ENCODE measurements at places on chromosomes 12 and 14. TPM values are rescaled to one million over a fixed set of nuclear protein-coding genes. Genes with fewer than 3 reads are reported as not detected.

DNA sequence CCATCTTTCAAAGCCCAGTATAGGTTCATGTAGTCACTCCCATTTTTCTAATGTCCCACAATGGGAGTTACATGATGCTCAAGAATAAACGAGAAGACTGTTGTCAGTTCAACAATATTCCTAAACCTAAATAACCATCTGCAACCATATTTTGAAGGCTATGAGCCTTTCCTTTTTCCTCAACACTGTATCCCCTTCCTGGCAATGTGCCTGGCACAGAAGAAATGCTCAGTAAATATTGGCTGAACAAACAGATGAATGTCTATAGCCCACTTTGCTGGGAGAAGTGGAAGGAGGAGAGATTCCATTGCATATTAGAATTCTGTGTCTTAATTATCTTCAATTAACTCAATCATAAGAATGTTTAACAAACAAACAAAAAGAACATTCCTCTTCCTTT is 6.1 kb downstream of the ARMH4 start:
- H3K4me1 ChIP-seq: peaks cover 2% of the 10 kb centered on the region
- H3K4me3 ChIP-seq: no peak overlapping the region

GRCh38 chr12:6752167-6752920 is 597 bp downstream of the MLF2 start:
- peaks cover 29% of the 10 kb centered on the region for H3K36me3 ChIP-seq
- H3K27me3 ChIP-seq: no peaks in the 10 kb centered on the region
- DNase-seq: peak; percentile 39
- H3K27ac ChIP-seq: peak overlapping the region; percentile 98
- peak overlapping the region; percentile 89 for H3K4me3 ChIP-seq

DNA sequence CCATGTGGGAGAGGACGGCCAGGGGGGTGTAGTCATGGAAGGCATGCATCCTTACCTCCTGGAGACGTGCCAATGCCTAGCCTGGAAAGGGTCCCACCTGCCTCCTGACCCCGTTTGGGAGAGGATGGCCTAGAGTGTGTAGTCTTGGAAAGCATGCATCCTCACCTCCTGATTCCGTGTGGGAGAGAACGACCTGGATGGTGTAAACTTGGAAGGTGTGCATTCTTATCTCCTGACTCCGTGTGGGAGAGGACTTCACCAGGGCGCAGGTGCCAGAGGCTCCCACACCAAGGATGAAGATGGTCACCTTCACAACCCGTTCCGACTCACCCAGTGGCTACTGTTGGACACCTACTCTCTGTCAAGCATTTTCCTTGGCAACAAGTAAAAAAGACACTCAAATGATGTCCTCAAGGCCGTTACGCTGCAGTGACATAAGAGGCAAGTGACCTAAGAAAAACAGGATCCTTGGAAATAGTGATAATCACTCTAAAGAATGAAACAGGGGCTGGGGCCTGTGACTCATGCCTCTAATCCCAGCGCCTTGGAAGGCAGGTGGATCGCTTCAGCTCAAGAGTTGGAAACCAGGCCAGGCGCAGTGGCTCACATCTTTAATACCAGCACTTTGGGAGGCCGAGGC is 37.5 kb upstream of the FZD10 start:
- H3K4me1 ChIP-seq: no peaks in the 10 kb centered on the region
- H3K4me3 ChIP-seq: no peak overlapping the region
- H3K27ac ChIP-seq: no peak overlapping the region
- H3K36me3 ChIP-seq: no peaks in the 10 kb centered on the region
- no peak for DNase-seq

- H3K27ac ChIP-seq: no peak overlapping the region
- no peak overlapping the region for H3K4me3 ChIP-seq
- H3K27me3 ChIP-seq: no peaks in the 10 kb centered on the region
- no peak for DNase-seq
- H3K4me1 ChIP-seq: peaks cover 16% of the 10 kb centered on the region
These were observed 35.7 kb downstream of the RAD9B start for GRCh38 chr12:110537605-110538409.

GRCh38 chr12:6457220-6457945 is 5.5 kb downstream of the TAPBPL start:
- no peak overlapping the region for H3K4me3 ChIP-seq
- H3K36me3 ChIP-seq: peaks cover 85% of the 10 kb centered on the region
- DNase-seq: no peak
- H3K4me1 ChIP-seq: peaks cover 80% of the 10 kb centered on the region
- H3K27me3 ChIP-seq: no peaks in the 10 kb centered on the region

- no peak overlapping the region for H3K27ac ChIP-seq
- no peak for DNase-seq
- H3K36me3 ChIP-seq: no peaks in the 10 kb centered on the region
- no peak overlapping the region for H3K4me3 ChIP-seq
These were observed 122.7 kb downstream of the PAPOLA start for GRCh38 chr14:96624661-96625425.

DNA sequence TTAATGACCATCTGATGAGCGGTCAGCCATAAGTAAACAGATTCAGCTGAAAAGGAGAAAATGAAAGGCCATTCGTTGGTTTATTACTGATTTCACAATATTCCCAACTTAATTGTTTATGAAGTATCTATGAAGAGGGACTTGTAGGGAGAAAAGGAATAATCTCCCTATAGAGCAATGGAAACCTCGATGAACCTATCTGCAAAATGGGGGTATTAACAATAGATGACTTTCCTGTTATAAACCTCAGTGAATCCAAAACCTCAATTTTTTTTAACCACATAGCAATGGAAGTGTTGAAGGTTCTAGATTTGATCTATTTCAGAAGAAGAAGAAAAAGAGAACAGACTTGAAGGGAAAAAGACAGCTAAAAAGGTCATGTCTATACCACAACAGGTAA is 2.0 kb downstream of the WIF1 start:
- no peak for DNase-seq
- no peak overlapping the region for H3K4me3 ChIP-seq
- H3K27ac ChIP-seq: no peak overlapping the region
- H3K36me3 ChIP-seq: no peaks in the 10 kb centered on the region
- H3K4me1 ChIP-seq: peaks cover 3% of the 10 kb centered on the region
- peaks cover 46% of the 10 kb centered on the region for H3K27me3 ChIP-seq

DNA sequence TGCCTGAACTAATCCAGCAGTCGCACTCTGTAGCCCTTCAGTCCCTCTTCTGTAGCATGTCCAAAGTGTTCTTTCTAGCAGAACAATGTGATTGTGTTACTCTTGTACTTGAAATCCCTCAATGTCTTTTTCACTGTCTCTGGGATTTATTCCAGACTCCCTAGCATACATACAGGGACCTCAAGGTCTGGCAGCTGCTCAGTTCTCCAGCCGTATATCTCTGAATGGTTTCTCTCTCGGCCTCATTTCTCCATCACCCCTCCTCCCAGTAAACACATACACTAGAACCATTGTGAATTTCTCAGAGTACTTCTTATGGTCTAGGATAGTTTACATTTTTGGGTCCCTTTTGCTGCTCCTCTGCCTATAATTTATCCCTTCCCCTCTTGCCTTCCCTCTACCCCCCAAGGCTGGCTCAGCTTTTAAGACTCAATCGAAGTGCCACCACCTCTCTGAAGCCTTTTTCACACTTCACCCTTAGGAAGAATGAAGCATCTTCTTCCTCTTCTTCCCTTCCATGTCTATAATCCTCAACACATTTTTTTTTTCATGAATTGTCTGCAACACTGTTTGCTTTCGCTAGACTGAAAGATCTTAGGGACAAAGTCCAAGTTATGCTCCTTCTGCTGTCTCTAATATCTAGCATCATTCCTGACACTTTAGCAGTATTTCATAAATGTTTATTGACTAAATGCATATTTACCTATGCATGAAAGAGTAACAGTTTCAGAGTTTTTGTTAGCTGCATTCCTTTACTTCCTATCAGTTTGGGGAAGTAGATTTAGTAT is 446.1 kb downstream of the ZFP36L1 start:
- H3K4me3 ChIP-seq: no peak overlapping the region
- H3K27ac ChIP-seq: no peak overlapping the region
- H3K27me3 ChIP-seq: no peaks in the 10 kb centered on the region
- H3K4me1 ChIP-seq: peaks cover 8% of the 10 kb centered on the region

GRCh38 chr12:6951551-6952120 is 480 bp downstream of the PTPN6 start:
- H3K27ac ChIP-seq: peak overlapping the region; percentile 98
- peaks cover 64% of the 10 kb centered on the region for H3K4me1 ChIP-seq
- no peaks in the 10 kb centered on the region for H3K27me3 ChIP-seq
- H3K4me3 ChIP-seq: peak overlapping the region; percentile 100

- peaks cover 33% of the 10 kb centered on the region for H3K36me3 ChIP-seq
- no peak overlapping the region for H3K4me3 ChIP-seq
- H3K4me1 ChIP-seq: peaks cover 40% of the 10 kb centered on the region
- H3K27me3 ChIP-seq: peaks cover 10% of the 10 kb centered on the region
These were observed 71.4 kb upstream of the PARP11 start for GRCh38 chr12:3944620-3945019.

HOTAIR gene
- not detected for total RNA-seq

KRT1 gene
- total RNA-seq: 0.33 TPM

BDKRB2 gene
- total RNA-seq: not detected

RPL36AL gene
- 262 TPM for total RNA-seq

TMEM229B gene
- 24.3 TPM for total RNA-seq

LAG3 gene
- 12.0 TPM for total RNA-seq

BMP4 gene
- 0.64 TPM for total RNA-seq

ESRRB gene
- total RNA-seq: 0.22 TPM

MANSC4 gene
- total RNA-seq: not detected

SIX6 gene
- not detected for total RNA-seq

FBRSL1 gene
- 49.8 TPM for total RNA-seq

KCNK13 gene
- not detected for total RNA-seq
